ENCODE measurements at places on chromosomes 5 and 9.

GRCh38 chr5:115575167-115576070 lies 26.9 kb downstream of the TICAM2 start:
- DNase-seq = no peak

DNA sequence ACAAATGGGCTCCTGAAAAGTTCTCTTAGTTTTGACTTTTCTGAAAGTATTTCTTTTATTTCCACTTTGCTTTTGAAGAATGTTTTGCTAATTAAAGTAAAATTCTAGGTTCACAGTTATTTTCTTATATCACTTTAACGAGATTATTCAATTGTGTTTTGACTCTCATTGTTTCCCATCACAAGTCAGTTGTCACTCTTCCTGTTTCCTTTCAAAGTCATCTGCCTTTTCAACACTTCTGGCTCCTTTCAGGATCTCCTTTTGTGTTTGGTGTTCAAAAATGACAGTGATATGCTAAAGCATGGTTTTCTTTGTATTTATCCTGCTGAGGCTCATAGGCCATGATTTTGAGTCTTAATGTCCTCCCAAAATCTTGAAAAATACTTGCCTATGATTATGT lies 235.4 kb upstream of the TAS2R1 start:
- no peak for DNase-seq

- no peak for DNase-seq
These were observed 1640.9 kb upstream of the C9orf72 start for GRCh38 chr9:29214154-29214689.

GRCh38 chr9:34502891-34503290 lies 19.9 kb downstream of the ENHO start:
- no peak for DNase-seq

- no peak for DNase-seq
These were observed 37.5 kb upstream of the DMRT1 start for GRCh38 chr9:804026-804425.

DNA sequence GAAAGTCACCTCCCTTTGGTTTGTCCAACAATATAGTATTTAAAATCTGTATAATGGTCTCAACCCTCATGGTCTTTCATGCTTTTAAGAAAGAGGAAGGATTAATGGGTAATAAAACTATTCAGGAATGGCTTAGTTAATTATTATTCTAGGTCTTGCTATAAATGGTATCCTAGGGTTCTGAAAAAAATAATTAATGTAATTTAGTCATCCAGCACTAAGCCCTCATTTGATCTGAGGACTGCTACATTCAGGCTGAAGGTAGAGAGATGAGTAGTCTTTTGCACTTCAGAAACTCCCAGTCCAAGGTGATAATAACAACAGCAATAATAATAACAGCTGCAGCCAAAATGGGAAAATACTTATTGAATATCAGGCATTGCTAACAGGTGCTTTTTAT lies 2.6 kb downstream of the ANKRD55 start:
- no peak for DNase-seq

- DNase-seq = no peak
These were observed 264.0 kb downstream of the EPB41L4A start for GRCh38 chr5:112154940-112155686.

GRCh38 chr5:95836544-95836943 lies 14.0 kb upstream of the GLRX start:
- DNase-seq = no peak

GRCh38 chr5:137734962-137735554 lies 831 bp downstream of the KLHL3 start:
- DNase-seq = no peak

DNA sequence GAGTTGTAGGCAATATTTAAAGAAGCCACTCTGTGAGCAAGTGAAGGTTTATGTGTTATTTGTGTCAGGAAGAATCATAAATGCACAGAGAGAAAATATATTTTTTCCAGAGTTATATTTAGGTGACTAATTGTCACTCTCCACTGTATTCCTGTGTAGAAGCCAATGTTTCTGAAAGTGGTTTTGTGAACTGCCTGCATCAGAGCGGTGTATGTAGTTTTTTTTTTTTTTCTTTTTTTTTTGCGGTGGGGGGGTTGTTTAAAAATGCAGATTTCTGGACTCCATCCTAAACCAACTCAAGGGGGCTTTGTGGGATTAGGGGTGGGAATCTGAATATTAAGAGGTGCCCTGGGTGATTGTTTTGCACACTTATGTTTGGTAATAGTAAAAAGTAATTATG lies 103.4 kb downstream of the GDNF start:
- no peak for DNase-seq

DNA sequence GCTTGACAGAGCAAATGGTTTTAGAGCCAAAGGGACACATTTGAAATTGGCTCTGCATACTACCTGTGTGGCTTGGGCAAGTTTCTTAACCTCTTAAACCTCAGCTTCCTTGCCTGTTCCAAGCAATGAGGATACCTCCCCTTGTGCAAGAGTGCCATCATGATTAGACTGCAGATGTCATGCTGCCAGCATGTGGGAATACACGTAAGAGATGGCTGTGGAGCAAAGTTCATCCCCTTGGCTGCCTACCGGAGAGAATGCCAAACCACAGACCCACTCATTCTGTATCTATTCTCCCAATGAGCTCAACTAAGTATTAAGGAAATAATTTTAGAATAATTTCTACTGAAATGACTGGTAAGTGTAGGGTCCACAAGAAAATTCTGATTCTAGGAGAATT lies 101.3 kb downstream of the WDR41 start:
- DNase-seq = no peak

- no peak for DNase-seq
These were observed 488.7 kb upstream of the CYLC2 start for GRCh38 chr9:102506406-102506805.

DNA sequence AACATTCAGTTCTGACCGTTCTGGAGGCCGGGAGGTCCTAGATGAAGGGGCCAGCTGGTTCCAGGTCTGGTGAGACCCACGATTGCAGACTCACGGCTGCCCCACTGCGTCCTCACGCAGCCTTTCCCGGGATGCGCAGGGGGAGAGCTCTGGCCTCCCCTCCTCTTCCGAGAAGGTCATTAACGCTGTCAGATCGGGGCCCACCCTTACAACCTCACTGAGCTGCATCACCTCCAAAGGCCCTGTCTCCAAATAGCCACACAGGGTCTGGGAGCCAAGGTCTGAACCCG lies 66.6 kb upstream of the PPP1R26 start:
- DNase-seq = no peak

GRCh38 chr5:33877449-33877848 lies 14.3 kb downstream of the ADAMTS12 start:
- no peak for DNase-seq

DNA sequence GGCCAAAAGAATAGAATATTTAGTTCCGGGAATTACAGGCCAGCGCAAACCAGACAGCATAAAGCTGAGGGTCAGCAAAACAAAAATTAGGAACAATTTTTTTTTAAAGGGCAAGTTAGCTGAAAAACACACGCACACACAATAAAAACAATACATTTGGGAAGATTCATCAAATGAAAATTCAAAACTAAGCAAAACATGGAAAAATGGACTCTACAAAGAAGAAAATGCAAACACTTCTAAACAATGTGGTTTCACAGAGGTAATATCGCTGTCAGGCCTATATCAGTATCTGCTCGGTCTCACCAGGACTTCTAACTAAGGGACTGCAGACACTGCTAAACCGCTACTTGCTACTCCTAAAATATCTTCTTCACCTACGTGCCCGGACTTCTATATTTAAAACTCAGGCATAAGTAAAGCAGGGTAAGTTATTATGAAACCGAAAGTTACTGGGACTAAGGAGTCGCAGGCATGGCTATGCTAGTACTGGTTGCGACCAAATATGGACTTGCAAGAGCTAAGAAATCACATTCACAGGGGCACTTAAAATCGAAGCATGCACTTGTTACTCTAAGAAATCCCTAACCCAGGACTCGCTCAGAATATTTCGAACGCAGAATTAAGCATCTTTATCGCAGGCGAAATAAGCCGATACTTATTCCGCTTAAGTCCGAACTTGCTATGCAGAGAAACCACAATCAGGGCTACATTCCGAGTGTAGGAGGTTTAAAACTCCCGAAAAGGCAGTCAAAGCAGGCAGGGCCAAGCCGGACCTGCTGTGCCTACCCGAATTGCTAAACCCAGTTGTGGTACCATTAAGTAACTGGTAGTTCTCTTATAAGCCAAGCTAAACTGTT lies 2.3 kb downstream of the ANXA2R start:
- no peak for DNase-seq

DNA sequence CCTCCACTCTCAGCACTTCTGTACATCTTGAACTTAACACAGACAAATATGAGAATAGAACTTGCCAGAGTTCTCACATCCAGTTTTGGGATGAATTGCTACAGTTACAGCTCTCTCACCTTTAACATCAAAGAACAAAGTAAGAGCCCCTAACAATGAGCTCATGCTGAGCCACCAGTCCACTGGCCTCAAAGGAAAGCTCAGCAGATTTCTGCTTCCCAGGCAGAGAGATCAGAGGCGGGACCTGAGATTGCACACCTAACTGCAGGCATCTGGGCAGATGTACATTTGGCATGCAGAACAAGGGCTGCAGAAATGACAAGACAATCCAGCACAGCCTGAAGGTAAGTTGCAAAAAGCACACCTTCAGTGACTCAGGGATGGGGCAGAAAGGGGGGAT lies 300.9 kb downstream of the MRPS30 start:
- no peak for DNase-seq

- no peak for DNase-seq
These were observed 121.0 kb upstream of the TLX3 start for GRCh38 chr5:171188016-171188415.

- DNase-seq = no peak
These were observed 141.1 kb upstream of the SLC12A2 start for GRCh38 chr5:127942246-127943060.

DNA sequence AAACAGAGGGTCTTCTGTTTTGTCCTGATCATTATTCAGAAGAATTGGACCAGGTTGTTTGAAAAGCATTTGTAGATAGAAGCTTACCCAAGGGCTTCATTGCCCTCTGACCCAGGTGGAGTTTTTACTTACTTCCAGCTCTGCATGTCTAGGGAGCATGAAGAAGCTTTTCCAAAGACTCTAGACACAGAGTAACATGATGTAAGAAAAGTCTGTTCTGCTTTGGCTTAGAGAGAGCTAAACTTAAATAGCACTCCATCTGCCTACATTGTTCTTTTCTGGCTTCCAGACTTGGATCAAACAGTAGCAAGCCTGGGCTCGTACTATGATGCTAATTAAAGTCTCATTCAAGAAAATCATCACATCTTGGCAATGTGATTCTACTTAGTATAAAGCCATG lies 112.1 kb downstream of the SNCAIP start:
- DNase-seq = no peak

DNA sequence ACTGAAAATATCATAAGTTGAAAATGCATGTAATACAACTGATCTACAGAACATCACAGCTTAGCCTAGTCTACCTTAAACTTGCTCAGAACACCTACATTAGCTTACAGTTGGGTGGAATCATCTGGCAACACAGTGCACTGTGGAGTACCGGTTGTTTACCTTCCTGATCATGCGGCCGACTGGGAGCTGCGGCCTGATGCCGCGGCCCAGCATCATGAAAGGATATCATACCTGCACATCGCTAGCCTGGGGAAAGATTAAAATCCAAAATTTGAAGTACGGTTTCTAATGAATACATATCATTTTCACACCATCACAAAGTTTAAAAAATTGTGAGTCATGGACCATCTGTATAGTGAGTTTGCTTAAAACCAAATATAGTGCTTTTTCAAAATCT lies 1.8 kb downstream of the HACD4 start:
- DNase-seq = no peak

DNA sequence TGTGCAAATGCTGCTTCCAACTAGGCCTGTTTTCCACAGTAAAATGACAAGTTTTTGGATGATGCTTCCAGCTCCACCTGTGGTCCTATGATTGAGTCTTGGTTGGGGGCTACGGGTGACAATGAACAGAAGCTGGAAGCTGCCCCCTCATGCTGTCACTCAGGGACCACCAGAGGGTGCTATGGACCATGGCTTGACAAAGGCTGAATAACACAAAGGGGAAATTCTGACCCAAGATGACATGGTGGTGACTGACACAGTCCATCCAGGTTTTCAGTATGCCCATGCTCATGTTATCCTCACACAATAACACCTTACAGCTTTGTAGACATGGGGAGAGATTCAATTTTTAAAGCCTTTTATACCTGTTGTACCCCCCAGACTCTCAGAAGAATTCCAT lies 23.9 kb upstream of the SAP30L start:
- no peak for DNase-seq

- DNase-seq = no peak
These were observed 32.5 kb downstream of the JAKMIP2 start for GRCh38 chr5:147750065-147750464.

- no peak for DNase-seq
These were observed 196.2 kb downstream of the DEPDC1B start for GRCh38 chr5:60503771-60504170.

GRCh38 chr5:37532976-37533740 lies 154.0 kb downstream of the WDR70 start:
- DNase-seq = no peak

GRCh38 chr9:99211746-99212145 lies 10.0 kb downstream of the ALG2 start:
- no peak for DNase-seq

DNA sequence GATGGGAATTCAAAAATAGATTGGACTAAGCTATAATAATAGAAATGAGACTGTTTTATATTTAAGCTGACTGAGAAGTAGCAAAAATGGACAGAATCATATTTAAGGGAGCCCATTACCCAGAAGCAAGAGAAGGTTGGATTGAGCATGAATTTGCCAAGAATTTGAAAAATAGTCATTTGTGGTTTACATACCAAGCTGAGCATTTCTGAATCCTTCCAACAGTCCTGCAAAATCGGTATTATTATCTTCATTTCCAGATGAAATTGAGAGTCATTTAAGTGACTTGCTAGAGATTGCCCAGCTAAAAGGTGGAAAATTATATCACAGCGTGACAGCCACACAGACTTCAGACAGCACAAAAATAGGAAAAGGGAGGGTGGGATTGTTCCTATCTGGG lies 48.4 kb downstream of the TNFSF15 start:
- DNase-seq = no peak

DNA sequence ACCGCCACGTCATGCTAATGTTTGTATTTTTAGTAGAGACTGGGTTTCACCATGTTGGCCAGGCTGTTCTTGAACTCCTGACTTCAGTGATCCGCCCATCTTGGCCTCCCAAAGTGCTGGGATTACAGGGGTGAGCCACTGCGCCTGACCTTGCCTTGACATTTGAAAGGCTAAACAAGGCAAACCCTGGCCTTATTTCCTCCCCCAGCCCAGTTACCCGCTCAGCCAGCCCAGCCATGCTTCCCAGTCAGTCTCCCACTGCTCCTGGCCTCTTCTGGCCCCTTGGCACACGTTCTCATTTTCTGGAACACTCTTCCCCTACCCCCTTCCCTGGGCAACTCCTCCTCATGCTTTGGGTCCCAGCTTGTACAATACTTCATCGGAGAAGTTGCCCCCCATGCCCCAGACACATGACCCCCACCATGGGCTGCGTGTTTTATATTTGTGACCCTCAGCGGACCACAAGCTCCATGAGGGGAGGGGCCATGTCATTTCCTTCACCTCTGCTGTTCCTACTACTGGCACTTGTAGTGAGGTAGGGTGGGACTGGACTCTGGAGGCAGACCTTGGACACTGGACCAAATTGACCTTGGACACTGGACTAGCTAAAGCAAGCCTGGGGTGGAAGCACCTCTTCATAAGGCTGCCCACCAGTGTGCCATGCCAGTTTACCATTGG lies 94.4 kb upstream of the IER5L start:
- DNase-seq = no peak

GRCh38 chr5:34791761-34792244 lies 47.2 kb upstream of the TTC23L start:
- DNase-seq = no peak

- no peak for DNase-seq
These were observed 140.3 kb downstream of the LPAR1 start for GRCh38 chr9:110897943-110898342.

GRCh38 chr5:32233696-32234447 lies 59.8 kb upstream of the GOLPH3 start:
- no peak for DNase-seq
